Fibroblast of skin of back (primary cell): ENCODE measurements at places on chromosomes 4 and X.
A peak's percentile ranks its signal among the peaks of the same experiment; 100 is the strongest.

DNA sequence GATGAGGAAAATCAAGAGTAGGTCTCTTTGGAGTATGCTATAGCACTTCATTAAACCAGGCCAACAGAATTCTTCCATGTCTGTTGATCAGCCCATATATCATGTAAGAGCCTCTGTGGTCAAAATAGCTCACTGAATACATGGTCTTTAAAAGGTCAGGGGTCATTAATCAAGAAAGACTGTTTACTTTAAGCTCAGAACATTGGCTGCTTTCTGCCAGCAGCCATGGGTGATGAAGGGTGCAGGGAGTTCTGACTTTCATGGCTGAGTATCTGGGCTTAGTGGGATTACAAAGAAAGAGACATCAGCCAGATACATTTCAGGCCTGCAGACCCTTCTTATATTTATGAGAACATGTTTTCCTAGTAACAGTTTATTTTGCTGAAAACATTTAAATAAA is 7.1 kb upstream of the C4orf54 start:
- DNase-seq: no peak

DNA sequence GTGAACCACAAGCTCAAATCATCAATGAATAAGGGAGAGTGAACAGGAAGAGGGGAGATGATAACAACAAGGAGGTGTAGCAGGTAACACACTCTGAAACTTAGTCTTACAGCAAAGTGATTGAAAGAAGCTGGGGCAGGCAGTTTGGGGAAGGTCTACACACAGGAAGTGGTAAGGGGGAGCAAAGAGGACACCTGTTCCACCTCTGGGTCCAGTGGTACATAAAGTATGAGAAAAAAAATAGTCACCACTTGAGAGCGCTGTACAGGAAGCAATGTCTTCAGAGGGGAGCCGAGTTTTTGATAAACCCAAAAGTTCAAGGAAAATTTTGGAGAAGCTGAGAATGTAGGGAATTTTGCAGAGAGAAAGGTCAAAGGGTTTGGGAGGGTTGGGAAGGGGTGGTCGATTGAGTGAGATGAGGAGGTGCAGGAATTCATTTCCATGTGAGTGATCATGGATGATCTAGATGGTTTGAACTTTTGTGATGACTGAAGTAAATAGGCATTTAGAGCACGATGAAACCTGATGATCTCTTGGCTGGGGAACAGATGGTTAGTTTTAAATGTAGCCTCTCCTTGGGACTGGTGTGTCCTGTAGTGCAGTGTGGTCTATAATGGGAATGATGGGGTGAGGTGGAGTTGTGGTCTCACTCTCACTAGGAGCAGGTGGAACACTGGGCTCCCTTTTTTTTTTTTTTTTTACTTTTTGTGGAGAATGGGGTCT is 142.0 kb downstream of the RBMX2 start:
- no peak for DNase-seq

GRCh38 chrX:74408304-74408703 is 13.0 kb upstream of the SLC16A2 start:
- DNase-seq: no peak

GRCh38 chrX:152988536-152989291 is 5.2 kb downstream of the PNMA5 start:
- no peak for DNase-seq

DNA sequence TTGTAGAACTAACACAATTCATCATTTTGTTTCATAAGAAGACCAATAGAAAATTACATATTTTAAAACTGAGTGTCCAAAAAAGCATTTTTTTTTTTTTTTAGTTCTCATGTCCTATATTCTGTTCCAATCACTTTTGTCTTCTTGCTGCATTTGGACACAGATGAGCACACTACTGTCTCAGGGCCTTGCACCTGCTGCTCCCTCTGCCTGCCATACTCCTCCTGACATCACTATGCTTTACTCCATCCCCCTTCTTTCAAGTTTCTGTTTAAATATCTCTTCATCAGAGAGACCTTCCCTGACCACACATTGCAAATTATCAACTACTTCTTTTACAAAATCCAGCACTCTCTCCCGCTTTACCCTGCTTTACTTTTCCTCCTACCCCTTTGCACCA is 230.7 kb upstream of the GK2 start:
- DNase-seq: no peak

- no peak for DNase-seq
Measured at GRCh38 chr4:130147641-130148040, 1051.7 kb downstream of the C4orf33 start.

DNA sequence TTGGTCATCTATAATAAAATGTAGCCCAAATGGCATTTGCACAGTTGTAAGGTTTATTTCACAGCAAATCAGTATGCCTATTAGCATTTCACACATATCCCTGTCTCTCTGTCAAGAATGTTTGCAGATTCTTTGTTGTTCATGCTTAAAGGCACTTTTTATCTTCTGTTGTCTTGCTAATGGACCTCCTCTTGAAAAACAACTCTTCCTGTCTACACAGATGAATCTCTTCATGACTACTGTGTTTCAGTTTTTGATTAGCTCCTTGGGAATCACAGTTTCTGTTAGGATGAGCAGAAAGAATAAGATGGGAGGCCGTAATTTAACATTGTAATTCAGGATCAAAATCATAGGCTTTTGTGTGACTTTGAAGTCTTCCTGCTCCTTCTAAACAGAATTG is 35.5 kb upstream of the SLC4A4 start:
- DNase-seq: no peak

- peak; percentile 50 for DNase-seq
Measured at GRCh38 chrX:19544693-19545305, 29.5 kb upstream of the MAP3K15 start.

DNA sequence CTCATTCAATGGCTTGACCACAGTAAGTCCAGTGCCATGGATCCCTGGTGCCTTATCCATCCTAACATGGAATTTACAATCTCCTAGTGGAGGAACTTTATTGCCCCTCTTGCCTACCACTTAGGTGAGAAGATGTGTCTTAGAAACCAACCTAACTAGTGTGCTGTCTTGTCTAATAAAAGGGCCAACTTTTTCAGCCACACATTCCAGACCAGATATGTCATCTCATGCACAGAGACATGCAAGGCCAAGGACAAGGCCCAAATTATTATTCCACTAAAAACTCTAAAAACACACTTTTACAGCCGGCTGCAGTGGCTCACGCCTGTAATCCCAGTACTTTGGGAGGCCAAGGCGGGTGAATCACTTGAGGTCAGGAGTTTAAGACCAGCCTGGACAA is 10.6 kb upstream of the PRDX4 start:
- DNase-seq: peak; percentile 50

DNA sequence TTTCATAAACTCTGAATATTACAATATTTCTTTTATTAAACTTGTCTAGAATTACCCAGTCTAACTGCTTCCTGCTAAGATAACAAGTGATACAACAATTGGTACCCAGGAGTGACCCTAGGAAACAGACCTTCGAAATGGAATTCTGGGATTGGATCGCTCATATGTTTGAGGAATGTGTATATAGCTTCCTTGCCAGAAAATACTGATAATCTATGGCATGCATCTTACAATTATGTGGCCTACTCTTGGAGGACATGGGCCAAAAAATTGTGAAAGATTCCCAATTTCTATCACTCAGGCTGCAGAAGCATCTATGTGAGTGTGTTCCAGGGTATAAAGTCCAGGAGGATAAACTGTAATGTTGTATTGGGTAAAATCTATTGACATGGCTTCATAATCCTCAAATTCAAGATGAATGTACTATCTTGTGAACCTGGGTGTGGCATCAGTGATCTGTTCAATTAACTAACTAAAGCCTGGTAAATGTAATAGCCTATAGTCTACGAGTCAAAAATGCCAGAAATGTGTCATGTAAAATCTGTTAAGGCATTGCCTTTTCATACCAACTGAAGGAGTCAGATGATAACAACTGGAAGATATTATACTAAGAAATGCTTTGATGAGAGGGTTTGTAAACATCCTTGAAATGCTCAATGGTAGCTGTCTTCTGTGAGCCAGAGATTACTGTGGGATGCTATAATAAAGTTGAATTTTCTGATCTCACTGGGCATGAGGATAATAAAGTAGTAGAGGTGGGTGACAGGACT is 1499.3 kb downstream of the PCDH7 start:
- peak; percentile 7 for DNase-seq

DNA sequence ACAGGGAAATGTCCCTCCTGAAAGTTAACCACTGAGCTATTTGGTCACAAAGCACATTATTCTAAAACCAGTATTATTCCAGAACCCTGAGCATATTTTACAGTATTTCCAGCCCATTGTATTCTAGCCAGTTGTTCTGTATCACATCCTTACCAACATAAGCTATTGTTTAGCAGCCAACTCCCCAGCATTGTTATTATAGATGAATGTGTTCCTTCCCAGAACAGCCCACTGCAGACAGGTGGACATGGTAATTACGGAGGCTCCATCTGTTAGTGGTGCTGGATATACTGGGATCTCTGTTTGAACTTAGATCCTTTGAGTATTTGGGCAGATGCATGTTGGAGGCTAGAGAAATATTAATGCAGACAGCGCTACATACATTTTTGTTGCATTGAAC is 126.1 kb downstream of the MGST2 start:
- no peak for DNase-seq

- DNase-seq: peak; percentile 90
Measured at GRCh38 chrX:136055651-136056221, 70.5 kb downstream of the SLC9A6 start.

- peak; percentile 91 for DNase-seq
Measured at GRCh38 chr4:89753601-89754066, 83.3 kb downstream of the SNCA start.

DNA sequence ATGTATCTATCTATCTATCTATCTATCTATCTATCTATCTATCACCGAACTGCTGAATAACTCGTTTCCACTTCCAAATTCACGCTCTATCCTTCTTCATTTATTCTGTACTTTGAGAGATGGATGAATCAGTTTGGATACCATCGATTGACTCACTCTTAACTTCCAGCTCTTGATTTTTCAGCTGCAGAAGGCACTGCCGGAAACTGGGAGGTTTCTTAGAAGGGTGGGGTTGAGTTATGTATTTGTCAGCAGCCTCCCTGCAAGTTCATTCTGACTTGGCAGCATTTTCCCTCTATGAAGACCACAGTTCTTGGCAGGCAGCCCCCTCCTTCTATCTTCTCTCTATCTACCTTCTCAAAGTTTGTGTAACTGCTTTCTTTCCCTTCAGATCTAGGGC is 112.0 kb upstream of the MAGEB18 start:
- DNase-seq: peak; percentile 36

DNA sequence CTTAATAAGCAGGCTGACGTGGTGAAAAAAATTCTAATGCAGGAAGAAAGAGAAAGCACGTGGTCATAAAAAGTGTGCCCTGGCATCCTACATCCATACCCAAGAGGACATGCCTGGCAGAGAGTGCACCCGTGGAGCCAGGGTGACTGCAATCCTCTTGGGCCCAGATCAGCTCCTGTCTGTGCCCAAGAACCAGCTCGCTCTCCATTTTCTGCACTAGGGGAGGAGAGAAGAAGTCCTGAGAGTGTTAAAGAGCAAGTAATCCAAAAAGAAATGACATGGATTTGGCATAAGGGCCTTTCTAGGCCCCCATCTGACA is 483.1 kb downstream of the BCOR start:
- no peak for DNase-seq

DNA sequence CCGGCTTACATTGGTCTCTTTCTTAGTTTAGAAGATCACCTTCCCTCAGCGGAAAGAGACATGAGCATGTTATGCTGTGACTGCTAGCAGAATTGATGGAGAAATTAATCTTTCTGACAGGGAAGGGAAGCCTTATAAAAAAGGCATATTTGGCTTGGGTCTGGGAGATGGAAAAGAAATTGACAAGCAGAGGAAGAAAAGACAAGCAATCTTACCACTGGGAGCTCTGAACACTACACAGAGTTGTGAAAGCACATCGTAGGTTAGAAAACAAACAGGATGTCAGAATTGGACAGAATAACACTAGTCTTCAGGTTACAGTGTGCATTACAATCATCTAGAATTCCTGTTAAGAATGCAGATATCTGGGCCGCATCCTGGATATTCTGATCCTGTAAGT is 1493.8 kb upstream of the IGFBP7 start:
- DNase-seq: no peak

- peak; percentile 70 for DNase-seq
Measured at GRCh38 chrX:130110379-130111219, at the start of gene ELF4. TSS of gene ELF4 (minus strand) at chrX:130110497. CDS start at chrX:130081330, 29,167 bp downstream.

- peak; percentile 46 for DNase-seq
Measured at GRCh38 chr4:131091896-131092295, 1995.9 kb downstream of the C4orf33 start.

- peak; percentile 38 for DNase-seq
Measured at GRCh38 chrX:10199212-10199611, 42.4 kb downstream of the CLCN4 start.

DNA sequence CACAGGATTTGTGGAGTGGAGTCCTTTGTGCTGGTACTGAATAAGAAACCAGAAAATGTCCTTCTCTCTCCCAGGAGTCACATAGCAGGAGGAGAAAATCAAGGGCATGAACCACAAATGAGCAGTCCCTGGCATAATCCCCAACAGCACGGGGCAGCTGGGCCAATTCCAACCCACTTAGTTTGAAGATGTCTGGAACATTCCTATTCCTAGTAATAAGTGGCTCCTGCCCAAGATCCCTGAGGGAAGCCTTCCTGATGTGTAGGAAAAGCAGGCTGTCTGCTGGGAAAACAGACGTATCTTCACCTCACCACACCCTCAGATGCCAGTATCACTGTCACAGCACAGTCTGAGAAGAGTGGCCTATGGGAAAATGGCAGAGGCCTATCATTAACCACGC is 182.8 kb upstream of the MAP3K15 start:
- DNase-seq: peak; percentile 78

- DNase-seq: peak; percentile 67
Measured at GRCh38 chr4:26323821-26324220, 3.0 kb downstream of the RBPJ start.

- DNase-seq: peak; percentile 66
Measured at GRCh38 chrX:154546354-154547244, at the start of gene G6PD. TSS of gene G6PD (minus strand) at chrX:154546846. CDS start at chrX:154546155, 691 bp downstream.

DNA sequence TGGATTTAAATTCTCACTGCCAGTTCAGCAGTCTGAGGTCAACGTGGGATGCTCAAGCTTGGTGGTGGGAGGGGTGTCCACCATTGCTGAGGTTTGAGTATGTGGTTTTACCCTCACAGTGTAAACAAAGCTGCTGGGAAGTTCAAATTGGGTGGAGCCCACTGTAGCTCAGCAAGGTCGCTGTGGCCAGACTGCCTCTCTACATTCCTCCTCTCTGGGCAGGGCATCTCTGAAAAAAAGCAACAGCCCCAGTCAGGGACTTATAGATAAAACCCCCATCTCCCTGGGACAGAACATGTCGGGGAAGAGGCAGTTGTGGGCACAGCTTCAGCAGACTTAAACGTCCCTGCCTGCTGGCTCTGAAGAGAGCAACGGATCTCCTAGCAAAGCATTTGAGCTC is 14.9 kb upstream of the RRAGB start:
- DNase-seq: no peak
